Activated T-cell treated with anti-CD3 and anti-CD28 coated beads for 1 hour (primary cell): ENCODE measurements at places on chromosomes 16 and 17.

GRCh38 chr17:47693731-47694580, at the start of gene TBKBP1:
TSS of gene TBKBP1 (plus strand) at chr17:47694161. CDS start at chr17:47696113, 1,952 bp downstream.
- DNase-seq = no peak

- DNase-seq = no peak
Measured at GRCh38 chr17:34725725-34726124, 146.3 kb downstream of the TMEM132E start.

- no peak for DNase-seq
Measured at GRCh38 chr16:87490096-87490798, 2.6 kb downstream of the ZCCHC14 start.

DNA sequence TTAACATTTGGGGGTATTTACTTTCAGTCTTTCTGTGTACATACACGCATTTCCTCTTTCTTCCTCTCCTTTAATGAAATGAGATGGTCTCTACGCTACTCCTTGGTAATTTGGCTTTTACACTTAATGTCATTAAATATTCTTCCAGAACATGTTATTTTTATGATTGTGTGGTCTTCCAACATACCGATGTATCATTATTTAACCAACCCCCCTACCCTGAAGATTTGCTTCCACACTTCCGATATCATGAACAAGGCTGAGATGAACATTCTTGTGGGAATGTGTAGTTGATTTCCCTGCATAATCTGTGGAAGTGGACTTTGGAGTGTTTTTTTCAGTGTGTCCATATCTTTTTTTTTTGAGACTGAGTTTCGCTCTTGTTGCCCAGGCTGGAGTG, 2.3 kb upstream of the PGS1 start:
- no peak for DNase-seq

- DNase-seq = no peak
Measured at GRCh38 chr17:50594128-50594823, 33.8 kb downstream of the CACNA1G start.

- DNase-seq = no peak
Measured at GRCh38 chr16:56911771-56912571, 20.0 kb upstream of the HERPUD1 start.

DNA sequence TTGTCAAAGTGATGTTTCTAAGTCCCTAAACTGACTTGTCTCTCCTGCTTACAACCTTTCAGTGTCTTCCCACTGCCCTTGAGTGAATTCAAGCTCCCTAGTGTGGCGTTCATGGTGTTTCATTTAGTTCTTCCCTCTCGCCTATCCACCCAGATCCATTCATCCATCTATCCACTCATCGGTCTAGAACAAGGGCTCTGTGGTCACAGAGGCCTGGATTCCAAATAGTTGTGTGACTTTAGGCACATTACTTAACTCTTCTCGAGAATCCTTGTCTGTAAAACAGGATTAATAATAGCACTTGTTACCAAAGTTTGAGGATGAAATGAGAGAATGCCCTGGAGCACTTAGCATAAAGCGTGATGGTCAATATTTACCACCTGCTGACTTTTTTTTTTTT, 870 bp upstream of the TAC4 start:
- no peak for DNase-seq

GRCh38 chr17:52306314-52306713, 147.8 kb upstream of the CA10 start:
- no peak for DNase-seq

DNA sequence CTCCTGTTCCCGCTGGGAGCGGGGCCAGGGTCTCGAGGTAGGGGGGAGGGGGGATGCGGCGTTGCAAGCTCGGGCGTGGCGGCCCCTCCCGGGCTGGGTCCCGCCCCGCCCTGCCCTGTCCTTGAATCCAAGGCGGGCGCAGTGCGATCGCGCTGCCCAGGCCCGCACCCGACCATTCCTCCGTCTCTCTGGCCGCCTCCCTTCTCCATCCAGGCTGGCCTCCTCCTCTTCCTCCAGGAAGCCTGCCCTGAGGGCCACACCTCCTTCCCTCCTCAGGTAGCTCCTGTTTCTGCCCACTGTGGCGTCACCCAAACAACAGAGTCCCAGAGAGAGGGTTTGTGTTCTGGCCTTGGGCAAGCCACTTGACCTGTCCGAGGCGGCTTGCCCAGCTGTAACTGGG, 43.0 kb upstream of the TAC4 start:
- DNase-seq = no peak

GRCh38 chr17:75799402-75799801, 14.8 kb downstream of the UNK start:
- DNase-seq = no peak

DNA sequence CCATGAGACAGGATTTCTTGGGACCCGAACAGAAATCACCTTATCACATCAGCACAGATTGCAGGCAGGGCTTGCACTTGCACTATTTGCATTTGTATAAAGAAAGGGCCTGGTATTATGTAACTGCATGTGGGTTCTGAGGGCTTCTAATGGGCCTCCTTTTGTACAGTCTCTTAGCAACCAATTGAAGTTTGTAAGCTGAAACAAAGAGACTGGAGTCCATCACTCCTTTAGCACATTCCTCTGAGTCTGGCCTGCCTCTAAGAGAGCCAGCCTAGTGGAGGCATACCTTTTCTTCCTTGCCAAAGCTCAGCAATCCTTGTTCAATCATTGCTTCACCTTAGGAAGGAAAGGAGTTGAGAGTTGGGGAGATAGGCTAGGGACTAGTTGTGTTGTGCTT, 387.1 kb downstream of the XYLT1 start:
- DNase-seq = no peak

GRCh38 chr17:41739661-41740352, 5.4 kb upstream of the HAP1 start:
- DNase-seq = no peak

DNA sequence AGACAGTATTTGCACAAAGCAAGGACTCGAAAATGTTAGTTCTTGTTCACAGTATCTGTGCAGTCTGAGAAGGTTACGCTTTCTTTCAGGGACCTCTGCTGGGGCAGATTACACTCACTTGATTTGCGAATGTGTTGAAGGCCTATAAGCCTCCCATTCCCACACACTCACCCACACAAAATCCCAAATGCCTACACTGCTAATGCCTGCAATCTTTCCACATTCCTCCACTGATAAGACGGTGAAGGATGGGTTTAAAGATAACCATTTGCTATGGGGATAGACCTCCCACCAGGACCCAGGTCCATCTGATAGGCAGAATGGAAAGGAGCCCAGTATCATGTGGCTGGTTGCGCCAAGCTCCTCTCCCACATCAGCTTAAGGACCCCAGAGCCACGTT, 394.9 kb upstream of the SALL1 start:
- no peak for DNase-seq

DNA sequence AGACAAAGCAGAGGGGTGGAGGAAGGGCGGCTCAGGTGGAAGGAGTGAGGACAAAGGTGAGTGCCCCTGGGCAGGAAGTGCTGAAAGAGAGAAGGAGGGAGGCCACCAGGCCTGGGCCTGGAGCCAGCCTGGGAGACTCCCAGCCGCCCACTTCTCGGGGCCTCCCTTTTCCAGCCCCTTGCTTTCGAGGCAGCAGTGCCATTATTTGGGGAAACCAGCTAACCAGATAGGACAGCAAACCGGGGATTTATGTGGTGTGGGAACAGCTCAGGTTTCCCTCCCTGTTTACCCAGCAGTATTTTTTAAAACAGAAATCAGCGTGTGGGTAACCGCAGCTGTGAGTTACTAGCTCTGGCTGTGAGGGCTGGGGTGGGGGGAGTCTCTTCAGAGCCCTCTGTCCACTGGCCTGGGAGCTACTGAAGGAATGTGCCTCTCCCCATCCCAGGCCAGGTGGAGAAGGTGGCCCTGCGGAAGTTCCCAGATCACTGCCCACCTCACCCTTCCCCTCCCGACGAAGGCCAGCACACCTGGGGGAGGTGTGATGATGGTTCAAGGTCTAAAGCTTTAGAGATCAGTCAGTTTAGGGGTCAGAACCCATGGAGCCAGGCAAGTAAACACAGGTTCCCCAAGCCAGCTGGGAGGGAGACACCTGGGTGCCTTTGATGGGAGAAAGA, 8.4 kb upstream of the MEOX1 start:
- DNase-seq = no peak

GRCh38 chr16:72800524-72801161, 247.3 kb downstream of the ZFHX3 start:
- no peak for DNase-seq

- DNase-seq = no peak
Measured at GRCh38 chr16:48481772-48482171, 96.6 kb upstream of the SIAH1 start.

DNA sequence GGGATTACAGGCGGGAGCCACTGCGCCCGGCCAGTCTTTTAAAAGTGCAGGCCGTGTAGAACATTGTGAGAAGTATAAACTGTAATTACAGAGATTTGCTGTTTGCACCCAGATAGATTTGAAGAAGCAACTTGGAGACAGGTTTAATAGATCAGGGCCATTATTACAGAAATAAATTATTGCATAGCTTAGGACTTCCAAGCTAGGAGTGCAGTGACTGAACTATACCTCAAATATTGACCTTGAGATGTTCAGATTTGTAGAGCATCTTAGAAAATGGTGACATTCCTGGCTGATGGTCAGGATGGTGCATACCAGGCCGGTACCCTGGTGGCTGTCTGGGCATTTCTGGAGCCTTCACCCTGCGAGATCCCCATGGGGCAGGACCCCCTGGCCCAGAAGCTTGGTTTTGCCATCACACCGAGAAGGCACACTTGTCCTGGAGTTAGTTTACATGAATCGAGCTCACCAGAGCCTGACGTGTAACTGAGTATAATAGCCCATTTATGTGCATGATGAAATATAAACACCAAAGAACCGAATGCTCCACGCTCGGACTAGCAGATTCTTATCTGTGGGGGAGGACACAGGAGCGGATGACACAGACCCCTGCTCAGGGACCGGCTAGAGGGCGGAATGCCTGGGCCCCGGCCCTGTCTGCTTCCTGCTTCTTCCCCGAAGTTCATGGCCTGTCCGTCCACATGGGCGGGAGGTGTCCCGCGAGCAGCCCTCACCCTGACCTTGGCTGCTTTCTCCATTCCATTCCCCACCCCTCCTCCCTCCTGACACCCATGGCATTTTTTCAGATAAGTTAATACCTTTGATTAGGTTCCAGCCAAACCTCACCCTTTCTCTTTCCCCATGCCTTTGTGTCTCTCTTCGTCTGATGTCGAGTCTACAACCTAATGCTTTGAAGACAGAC, 32.1 kb downstream of the CCDC40 start:
- no peak for DNase-seq

GRCh38 chr17:69593351-69593715, 178.8 kb downstream of the MAP2K6 start:
- DNase-seq = no peak

DNA sequence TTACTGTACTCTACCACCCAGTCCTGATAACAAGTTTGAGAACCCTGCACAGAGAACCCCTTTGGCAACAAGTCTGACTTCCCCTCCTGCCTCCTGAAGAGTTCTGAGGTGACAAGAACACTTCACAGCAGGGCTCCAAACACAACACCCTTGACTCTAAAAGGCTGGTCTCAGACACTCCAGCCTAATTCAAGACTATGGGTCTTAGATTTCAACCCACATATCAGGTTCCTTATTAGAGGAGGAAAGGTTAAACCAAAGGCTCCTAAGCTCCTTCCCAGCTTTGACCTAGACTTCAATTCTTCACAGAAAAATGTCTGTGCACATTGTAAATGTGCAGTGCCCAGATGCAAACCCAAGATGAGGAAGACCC, 23.0 kb downstream of the RANBP10 start:
- no peak for DNase-seq

DNA sequence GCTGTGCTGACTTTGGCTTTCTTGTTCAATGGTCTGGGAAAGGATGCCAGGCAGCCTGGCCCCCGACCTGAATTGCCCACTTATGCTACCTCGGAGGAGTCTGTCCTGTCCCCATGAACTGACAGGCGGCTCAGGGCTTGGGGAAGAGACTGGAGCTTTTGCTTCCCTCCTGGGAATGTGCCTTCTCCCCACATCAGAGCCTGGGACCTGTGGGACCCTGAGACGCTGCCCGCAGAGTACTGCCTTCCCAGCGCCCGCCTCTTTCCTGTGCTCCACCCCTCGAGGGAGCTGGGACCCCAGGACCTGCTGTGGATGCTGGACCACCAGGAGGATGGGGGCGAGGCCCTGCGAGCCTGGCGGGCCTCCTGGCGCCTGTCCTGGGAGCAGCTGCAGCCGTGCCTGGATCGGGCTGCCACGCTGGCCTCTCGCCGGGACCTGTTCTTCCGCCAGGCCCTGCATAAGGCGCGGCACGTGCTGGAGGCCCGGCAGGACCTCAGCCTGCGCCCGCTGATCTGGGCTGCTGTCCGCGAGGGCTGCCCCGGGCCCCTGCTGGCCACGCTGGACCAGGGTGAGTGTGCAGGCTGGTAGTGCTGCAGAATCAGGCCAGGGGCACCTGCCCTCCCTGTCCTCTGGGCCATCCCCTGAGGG, 18.5 kb downstream of the FCSK start:
- no peak for DNase-seq

DNA sequence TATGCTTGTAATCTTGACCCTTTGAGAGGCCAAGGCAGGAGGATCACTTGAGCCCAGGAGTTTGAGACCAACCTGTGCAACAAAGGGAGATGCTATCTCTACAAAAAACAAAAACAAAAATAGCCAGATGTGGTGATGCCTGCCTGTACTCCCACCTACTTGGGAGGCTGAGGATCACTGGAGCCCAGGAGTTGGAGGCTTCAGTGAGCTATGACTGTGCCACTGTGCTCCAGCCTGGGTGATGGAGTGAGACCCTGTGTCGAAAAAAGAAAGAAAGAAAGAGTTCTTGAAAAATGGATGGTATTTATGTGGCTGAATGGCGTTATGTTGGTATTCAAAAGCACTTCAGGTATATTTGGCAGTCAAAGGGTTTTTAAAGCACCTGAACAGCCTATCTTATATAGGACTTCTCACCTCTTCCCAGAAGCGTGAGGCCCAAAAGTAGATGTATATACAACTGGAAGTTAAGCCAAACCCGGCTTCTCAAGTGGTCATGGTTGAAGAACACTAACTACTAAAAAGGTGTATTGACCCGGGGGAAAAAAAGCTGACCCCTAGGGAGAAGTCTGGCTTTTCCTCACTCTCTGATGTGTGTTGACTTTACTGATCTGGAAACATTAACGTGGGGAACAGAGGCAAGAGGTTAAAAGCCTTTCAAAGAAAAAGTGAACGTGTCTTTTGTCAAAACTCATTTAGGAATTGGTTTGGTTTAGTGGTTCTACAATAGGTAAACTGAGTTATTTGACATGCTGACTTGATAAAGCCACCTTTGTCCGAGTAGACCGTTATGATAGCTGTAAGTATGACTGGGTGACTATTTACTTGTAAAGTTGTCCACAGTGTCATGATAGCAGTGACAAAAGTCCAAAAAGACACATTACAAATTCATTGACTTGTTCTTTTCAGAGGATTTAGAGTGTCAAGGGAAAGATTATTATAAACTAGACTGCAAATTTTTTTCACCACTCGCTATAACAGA, 183.4 kb downstream of the IRX3 start:
- no peak for DNase-seq

- no peak for DNase-seq
Measured at GRCh38 chr17:61321344-61321743, 78.3 kb upstream of the TBX2 start.

- no peak for DNase-seq
Measured at GRCh38 chr16:68739964-68740627, 3.0 kb downstream of the CDH1 start.

DNA sequence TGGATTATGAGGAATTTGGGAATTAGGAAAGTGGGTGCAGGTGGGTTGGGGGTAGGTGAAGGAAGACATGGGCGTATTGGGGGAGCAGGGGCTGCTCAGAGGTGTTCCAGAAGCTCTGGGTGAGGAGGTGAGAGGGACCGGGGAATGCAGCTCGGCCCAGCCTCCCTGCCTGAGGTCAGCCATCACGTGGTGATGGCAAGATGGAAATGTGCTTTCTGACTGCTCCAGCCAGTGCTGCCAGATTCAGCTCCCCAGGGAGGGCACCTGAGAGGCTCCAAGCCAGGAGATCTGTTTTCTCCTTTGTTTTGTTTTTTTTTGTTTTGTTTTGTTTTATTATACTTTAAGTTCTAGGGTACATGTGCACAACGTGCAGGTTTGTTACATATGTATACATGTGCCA, 35.2 kb upstream of the STH start:
- DNase-seq = no peak
